Lung (tissue), 17 donors: ENCODE measurements at places on chromosomes 5 and 9.

DNA sequence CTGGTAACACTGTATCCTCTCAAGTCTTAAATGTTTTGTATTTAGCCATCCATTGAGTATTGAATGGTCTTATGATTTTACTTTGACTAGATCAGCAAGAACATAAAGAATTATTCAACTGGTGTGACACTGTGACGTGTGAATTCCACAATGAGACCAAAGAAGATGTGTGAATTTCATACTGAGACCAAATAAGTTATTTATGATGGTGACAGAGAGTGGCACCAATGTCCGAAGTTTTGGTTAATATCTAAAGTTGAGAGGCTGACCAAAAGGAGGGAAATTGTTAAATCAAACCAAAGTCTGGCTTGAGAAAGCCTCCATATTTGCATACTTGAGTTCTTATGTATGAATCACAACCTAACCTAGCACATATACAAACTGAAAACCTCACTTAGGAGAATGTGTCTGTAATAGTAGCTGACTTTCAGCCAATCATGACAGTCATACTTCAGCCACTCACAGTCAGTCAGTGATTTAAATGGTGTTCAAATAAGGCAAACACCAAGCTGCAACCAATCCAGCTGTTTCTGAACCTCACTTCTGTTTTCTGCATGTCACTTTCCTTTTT lies 31.5 kb upstream of the FAM170A start:
- DNase-seq: no peak

GRCh38 chr9:10339152-10339551 lies 273.6 kb downstream of the PTPRD start:
- DNase-seq: no peak

DNA sequence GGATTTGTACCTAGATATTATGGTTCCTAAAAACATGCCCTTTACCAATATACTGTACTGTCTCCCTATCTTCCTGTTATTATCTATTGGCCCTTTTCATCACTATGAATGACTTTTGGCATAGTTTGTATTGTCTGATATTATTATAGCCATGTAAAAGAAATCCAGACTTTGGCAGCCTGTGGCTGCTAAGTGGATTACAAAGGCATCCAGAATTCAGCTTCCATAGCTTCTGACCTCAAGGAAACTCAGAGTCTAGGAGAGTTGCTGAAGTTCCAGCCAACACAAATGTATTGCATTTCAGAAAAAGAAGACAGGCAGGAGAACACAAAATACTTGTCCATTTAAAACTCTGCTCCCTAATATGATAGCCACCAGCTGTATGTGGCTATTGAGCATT lies 319.2 kb upstream of the MPDZ start:
- DNase-seq: no peak

DNA sequence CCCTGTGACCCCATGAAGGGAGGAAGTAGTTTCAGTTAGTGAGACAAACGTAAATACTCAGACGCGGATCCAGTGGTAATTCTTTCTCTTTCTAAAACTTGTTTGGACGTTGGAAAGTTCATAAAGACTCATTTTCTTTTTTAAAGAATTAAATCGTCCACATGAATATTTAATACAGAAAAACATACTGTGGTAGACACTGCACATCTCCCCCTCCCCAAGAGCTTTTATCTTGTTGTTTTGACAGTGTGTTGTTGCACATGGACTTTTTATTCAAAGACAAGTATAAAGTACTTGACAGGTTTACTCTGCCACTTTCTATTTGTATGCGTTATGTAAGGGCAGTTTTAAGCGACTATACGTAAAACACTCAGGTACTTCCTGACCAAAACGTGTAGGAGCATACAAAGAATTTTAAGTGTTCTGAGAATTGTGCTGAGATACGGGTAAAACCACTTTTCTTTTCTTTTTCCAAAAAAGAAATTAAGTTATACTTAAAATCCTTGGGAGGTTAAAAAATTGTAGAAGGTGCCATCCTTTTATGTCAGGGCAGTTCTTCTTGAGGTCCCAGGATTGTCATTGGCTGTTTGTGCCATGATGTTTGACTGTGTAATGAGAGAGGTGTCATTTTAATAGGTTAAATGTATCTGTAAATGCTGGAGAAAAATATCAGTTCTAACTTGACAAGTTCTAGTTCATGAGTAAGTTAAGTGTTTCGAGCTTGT lies 1.3 kb downstream of the NIPBL start:
- DNase-seq: peak; percentile 63

DNA sequence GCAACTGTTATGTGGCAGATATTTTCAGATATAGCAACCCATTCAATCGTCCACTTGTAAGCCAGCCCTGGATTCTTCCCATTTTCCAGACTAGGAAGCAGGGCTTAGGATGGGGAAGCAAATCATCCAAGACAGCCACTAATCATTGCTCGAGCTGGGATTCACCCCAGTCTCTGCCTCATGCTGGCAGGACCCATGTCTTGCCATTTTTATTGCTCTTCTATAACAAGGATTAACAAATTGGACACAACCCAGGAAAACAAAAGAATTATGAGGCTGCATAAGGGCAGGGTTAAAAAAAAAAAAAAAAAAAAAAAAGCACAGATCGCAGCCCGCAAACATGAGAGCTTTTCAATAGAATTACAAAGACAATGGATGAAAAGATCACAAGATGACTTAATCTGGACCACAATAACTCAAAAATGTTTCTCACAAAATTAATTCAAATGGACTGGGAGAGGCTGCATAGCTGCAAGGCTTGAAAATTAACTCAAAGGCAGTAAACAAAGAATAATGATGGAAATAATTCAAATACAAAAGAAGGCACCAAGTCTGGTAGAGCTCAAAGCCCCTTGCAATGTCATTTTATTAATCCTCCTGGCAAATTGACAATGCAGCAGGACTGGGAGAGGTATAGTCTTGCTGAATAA lies 40.7 kb downstream of the ASTN2 start:
- DNase-seq: no peak
